Activated T-helper 1 cell treated with anti-CD3 and anti-CD28 coated beads, Interleukin-2, amount 50 U/mL, for 16 hours (primary cell): ENCODE measurements at places on chromosomes 16 and 17.

GRCh38 chr17:65122836-65123756 is 14.1 kb upstream of the RGS9 start:
- DNase-seq: peak; percentile 71

DNA sequence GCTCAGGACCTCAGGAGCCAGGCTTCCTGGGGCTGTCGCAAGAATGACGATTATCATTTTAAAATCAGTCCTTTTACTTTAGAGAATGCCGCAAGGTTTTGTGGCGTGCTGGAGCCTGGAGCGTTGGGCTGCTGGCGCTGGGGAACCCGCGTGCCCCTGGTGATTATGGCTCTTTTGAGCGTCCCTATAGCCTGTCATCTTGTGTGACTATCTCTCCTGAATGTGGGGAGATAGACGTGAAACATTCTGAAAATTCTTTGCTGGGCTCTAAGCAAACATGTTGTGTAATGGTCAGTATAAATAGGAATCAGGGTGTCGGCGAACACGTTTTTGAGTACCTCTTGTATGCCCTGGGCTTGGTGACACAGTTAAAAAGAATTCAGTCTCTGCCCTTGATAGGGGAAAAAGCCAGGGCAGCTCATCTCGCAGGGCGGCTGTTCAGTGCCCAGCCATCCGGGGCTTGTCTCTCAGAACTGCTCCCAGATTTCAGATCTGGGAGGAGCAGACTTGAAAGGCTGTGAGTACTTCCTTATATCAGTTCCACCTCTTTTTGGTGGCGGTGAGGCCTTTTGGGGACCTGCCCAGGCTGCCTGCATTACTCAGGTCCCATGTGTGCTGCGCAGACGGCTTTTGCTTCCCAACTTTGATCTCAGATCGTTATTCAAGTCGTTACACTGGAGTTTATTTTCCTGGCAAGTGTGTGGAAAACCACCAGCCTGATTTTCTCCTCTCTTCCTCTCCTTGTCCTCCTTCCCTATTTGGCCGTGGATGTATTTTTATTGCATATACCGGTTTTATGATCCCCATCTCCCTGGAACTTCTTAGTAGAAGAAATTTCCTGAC is 973 bp downstream of the SLC7A6 start:
- DNase-seq: no peak

- peak; percentile 18 for DNase-seq
These were observed 6.7 kb upstream of the TOB1 start for GRCh38 chr17:50872710-50873424.

- DNase-seq: no peak
These were observed 48.1 kb downstream of the MYO1D start for GRCh38 chr17:32828822-32829221.

DNA sequence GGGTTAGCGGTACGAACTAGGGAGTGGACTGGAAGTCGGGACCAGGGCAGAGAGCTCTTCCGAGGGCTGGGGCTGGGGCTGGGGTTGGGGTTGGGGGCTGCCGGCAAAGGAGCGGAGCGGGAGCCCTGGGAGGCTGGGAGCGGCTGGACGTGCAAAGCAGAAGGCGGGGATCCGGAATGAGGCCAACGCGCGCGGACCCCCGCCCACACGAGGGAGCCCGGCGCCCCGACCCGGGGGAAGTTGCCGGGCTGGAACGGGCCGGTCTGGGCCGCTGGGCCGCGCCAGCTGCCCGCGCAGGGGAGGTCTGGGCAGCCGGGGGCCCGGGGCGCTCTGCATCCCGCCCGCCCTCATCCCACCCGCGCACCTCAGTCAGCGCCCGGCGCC is 323 bp downstream of the ST3GAL2 start:
- no peak for DNase-seq

DNA sequence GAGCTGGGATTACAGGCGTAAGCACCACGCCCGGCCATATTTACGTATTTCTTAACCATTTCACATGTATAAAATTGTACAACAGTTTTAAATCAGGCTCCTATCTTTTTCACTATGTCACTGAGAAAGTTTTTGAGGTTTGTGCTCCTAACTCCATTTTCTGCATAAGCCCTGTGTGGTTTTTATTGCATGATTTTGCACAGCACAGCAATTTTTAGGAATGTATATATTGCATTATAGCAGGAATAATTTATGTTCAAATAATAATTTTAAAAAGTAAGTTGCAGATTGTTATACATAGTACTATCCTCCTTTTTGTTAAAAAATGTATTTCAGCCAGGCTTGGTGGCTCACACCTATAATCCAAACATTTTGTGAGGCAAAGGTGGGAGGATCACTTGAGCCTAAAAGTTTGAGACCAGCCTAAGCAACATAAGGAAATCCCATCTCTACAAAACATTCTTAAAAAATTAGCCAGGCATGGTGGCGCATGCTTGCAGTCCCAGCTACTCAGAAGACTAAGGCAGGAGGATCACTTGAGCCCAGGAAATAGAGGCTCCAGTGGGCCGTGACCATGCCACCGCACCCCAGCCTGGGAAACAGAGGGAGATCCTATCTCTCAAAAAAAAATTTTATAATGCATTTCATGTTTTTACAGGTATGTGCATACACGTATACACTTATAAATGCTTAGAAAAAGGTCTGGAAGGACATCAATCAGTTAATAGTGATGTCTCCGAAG is 26.0 kb downstream of the SMG6 start:
- no peak for DNase-seq

DNA sequence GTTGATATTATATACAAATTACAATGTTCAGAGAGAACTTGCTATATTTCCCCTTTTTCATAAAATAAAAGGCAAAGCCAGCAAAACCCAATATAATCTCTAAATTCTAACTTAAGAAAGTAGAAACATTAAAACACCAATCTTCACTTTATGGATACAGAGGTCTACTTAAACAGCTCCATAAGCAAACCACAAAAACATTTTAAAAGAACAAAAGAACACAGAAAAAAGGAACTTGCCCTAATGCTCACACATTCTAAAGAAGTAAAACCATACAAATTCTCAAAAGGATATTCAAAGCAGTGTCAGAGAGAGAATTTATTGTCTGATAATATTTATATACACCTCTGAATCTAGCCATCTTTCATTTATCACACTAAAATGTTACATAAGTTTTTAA is 606 bp downstream of the ABCA10 start:
- DNase-seq: no peak

DNA sequence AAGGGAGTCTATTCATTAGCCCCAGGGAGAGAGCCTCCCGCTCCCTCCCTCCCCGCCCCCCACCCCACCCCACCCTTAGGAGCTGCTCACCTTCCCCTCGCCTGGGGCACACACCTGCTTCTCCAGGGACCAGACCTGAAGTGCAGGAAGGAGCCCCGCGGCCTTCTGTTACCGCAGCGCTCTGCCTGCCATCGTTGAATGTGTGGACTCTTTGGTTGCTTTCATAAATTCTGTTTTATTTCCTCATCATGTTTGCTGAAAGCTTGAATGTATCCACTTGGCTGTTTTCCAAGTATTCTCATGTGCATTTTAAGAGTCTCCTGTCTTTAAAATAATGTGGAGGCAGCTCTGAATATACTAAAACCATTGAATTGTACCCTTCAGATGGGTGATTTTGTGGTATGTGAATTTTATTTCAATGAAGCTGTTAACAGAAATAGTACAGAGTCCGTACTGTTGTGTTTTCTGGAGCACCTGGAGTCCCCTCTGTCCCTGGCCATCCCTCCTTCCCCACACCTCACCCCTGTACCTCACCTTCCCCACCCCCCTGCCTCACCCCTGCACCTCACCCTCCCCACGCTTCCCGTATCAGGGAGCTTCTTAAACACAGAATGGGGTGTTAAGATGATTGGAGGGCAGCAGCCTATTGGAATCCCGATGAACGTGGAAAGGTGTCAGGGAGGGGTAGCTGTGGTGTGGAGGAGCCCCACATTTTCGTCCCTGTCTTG is 25.5 kb downstream of the RAB11FIP3 start:
- DNase-seq: no peak

DNA sequence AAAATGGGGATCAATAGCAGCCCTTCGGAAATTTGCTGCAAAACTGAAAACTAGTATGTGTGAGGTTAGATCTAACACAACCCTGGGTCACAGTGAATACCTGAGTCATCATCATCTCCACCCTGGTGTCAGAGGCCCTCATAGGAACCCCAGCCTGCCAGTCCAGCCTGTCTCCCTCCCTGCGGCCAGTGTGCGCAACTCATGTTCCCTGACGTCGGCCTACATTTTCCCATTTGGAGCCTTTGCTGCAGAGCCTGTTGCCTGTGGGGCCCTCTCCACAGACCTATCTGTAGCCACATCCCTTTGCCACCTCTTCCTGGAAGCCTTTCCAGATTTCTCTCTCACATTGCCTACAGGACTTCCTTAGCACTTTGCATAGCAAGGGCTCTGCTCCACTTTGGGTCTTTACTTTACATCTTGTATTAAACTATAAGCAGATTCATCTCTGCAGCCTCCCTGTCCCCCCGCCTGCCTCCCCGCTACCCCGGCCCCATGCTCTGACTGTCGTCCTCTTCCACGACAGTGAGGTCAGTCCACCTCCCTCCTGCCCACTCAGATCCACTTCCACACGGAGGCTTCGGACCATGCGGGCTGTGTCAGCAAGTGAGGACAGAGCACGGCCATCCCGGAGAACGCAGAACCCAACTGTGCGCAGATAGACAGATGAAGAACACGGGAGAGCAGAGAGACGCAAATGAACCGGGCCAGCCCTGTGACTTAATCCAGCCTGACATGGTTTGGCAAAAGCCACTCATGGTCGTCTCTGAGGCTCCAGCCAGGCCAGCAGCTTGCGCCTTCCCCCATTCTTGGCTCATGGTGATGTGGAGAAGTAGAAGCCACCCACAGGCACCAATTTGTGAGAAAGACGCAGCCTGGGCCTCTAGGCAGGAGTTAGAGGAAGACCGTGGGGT is 31.0 kb downstream of the NGFR start:
- no peak for DNase-seq

GRCh38 chr16:10250137-10250828 is 68.1 kb upstream of the GRIN2A start:
- DNase-seq: no peak

DNA sequence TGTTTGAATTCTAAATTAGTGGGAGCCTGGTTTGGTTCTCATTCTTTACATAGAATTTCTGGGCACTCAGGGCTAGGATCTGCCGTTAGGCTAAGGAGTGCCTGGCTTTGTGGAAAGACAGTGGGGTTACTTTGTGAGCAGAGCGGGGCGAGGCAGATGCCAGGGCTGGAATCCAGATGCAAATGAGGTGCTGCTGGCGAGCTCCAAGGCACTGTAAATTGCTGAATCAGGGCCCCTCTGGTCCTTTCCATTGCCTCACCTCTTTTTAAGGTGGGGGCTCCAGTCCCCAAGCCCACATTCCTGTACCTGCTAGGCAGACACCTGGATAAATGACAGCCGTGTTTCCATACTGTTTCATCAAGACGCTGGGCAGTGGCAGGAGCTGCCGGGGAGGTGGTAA is 33.8 kb downstream of the PIPOX start:
- DNase-seq: no peak

GRCh38 chr17:80455336-80455710 is 21.1 kb downstream of the NPTX1 start:
- DNase-seq: peak; percentile 25

DNA sequence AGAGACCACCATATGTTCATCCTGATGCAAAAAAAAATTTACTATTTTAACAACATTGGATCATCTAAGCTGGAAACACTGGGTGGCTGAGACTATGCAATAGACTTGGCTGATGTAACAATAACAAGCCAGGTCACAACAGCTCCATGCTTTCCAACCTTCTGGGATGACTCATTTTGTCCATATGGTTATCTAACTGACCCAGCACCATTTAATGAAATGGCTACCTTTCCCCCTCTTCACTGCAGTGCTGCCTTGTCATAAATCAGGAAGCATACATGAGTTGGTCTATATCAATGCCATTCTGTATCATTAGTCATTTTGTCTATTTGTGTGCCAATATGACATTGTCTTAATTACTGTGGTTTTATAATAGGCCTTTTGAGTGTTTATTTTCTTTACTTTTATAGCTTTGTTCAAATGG is 217.6 kb upstream of the KCNJ16 start:
- DNase-seq: no peak

DNA sequence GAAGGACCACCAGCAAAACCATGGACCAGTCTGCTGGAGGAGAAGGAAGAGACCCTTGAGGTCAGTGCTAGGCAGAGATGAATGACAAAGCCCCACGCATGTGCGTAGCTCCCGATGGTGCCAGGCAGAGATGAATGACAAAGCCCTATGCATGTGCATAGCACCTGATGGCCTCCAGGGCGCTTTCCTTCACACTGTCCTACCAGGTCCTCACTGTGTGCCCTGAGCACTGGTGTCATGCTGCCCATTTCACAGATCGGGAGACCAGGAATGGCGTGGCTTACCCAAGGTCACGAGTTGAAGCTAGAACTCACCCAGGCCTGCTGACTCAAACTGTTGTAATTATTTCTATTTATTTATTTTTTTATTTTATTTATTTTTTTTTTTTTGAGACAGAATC is 149.6 kb downstream of the KATNIP start:
- no peak for DNase-seq

- no peak for DNase-seq
These were observed 3.6 kb downstream of the CDT1 start for GRCh38 chr16:88807142-88807625.
